ENCODE measurements at places on chromosomes 12 and 14.

DNA sequence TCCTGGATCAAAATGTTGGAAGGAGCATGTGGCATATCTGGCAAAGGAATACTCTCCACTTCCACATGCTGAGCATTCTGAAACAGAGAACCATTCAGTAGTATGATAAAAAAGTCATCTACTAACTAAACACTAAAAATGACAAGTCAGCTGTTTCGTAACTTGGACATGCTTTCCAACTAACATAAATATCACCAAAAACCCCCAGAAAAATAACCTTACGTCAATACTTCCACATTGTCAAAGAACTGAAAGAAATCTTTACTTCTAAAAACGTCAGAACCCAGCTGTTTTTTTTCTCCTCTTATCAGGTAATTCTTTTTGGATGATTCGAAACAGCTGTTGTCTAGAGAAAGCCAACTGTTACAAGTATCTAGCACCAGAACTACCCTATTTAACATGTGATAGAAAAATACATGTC lies 8.2 kb downstream of the WBP11 start:
- DNase-seq: no peak

GRCh38 chr14:44700694-44701093 lies 193.6 kb upstream of the FSCB start:
- DNase-seq: no peak

GRCh38 chr12:67649261-67649569 lies 670 bp downstream of the DYRK2 start:
- no peak for DNase-seq

DNA sequence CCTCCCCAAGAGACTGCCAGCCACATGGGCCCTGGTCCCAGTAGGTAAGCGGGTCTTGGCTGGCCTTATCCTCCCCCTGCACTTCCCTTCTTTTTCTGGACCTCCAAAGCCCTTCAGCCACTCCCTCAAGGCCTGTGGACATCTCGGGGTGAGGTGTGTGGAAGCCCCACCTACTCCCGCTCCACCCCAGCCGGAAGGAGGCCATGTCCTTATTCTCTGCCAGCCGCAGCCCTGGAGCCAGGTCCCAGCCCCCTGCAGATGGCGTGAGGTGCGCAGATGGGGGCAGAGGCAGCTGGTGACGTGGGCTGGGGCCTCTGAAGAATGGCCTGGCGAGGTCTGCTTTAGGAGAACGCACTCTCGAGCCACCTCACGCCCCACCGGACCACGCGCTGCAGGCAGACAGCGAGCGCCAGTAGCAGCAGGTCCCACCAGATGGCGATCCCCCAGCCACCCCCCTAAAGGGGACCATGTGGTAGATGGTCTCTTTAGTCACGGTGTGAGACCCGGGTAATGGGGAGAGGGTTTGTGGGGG lies 167.1 kb downstream of the TSPAN9 start:
- no peak for DNase-seq

DNA sequence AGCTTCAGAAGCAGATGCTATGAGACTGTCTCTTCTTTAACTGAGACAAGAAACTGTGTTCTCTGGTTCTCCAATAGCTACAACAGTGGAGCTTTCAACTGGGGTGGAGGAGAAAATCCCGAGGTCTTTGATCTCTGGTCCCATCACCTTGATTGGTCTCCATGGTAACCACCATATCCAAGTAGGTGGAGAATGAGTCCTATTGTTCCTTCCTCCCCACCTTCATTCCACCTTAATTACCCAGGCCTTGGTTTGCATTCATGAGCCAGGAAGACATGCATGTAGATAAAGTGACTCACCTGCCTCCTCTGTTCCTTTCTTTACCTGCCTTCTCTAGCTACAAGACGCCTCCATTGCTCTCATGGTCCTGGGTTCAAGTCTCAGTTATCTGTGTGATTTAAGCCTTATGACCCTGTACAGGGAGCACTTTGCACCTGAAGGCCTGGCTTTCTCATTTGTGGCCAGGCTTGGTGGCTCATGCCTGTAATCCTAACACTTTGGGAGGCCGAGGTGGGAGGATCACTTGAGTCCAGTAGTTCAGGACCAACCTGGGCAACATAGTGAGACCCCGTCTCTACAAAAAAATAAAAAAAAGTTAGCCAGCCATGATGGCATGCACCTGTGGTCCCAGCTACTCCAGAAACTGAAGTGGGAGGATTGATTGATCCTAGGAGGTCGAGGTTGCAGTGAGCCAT lies 157.7 kb upstream of the TBX3 start:
- DNase-seq: no peak

DNA sequence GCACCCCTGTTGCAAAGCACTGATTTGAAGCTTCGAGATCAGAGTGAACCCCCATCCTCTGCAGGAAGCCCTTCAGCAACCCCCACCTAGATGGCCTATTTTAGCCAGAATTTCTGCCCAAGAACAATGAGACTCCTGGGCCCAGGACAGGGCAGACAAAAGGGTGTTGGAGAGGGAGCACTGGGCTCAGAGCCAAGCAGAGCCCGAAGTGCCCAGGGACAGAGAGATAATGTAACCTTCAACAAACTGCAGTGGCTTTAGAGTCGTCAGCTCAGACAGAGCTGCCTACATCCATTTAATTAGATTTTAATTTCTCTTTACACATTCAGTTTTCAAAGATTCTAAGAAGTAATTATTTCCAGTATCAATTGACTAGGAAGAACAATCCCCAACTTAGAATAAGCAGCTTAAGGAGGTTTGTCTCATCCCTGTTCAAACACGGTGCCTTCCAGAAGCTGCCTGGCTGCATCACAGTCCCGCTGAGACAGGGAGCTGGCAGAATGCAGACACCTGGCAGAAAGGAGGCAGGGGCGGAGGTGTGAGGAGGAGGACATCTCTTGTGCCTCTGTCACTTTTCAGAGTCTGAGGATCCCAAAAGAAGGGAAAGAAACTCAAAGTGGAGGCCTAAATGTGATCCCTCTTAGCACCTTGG lies 504.9 kb upstream of the CCDC196 start:
- DNase-seq: no peak

DNA sequence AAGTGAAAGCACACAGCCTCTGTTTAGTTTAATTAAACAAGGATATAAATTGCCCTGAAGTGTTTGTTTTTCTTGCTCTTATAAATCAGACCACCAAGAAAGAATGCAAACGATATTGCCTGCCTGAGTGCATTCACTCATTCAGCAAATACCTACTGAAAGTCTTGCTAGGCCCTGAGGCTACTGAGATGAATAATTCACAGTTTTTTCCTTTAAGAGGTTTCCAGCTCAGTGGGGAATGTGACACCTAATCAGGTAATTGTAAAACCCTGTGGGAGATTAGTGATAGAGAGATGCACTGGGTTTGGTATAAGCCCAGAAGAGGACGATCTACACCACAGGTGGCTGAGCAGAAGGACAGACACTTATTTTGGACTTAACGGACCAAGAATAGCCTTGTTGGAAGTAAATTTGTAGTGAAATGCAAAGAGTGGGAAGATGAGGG lies 151.4 kb downstream of the SLC35F4 start:
- DNase-seq: no peak

DNA sequence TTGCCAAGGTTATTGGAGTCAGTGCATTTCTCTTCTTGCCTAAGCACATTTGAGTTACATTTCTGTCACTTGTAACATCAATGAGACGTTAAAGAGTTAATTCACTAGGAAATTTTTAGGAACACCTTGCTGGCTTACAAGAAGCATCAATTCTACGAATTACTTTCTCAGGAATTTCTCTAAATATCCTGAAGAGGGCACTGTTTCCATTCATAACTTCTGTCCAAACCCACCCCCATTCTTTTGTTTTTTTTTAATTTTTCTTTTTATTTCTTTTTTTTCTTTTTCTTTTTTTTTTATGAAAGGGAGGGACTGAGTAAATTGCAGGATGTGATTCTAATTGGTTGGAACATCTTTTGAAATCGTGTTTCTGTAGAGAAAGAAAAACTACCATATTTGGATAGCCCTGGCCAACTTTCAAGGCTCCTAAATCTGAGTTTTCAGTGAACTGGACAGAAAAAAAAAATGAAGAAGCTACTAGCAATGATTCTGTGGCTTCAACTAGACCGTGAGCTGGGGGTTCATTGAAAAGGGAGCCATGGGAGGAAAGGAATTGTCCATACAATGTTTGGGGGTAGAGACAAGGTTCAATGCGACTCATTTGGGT lies 285.3 kb downstream of the DAD1 start:
- DNase-seq: no peak

- DNase-seq: no peak
Observed at GRCh38 chr12:120328228-120328627, 649 bp upstream of the PLA2G1B start.

- DNase-seq: no peak
Observed at GRCh38 chr14:95490727-95491451, 25.6 kb downstream of the SYNE3 start.

GRCh38 chr12:9079082-9079481 lies 36.6 kb downstream of the A2M start:
- DNase-seq: no peak

GRCh38 chr12:49901026-49901425 lies 2.7 kb downstream of the FAIM2 start:
- no peak for DNase-seq

DNA sequence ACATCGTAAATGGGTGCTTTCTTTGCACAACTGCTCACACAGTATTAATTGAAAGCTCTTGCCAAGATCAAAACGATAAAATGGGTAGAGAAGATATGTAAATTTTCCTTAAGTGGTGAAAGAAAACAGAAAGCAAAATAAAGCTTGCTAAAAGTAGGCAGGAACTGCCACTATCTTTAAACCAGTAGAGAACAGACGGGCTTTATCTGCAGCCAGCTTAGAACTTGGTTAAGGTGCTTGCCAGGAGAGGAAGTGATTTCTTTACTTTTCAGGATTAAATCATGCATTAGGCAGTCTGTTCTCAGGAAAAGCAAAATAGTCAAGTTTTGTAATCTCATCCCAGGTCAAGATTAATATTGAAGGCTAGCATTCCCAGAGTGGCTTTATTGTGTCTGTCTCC lies 56.9 kb upstream of the CCDC175 start:
- no peak for DNase-seq

- no peak for DNase-seq
Observed at GRCh38 chr14:39318574-39318973, 84.9 kb downstream of the MIA2 start.

GRCh38 chr14:99667821-99668220 lies 16.3 kb upstream of the CYP46A1 start:
- DNase-seq: no peak

DNA sequence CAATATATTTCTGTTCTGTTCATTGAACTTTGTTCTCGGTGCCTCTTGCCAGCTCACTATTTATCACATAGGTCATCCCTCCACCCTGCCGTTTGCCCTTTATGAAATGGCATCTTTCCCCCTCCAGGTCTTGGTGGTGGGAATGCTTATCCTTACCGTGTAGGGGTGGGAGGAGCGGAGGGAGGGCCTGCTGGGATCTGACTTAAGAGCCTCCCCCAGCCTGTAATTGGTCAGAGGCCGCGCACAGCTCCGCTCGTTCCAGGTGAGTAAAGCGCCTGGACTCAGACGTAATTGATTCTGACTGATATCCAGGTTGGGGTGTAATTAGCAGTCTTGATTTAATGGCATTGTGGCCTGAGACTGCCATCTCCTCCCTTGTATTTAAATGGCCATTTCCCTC lies 185.3 kb downstream of the TSPAN9 start:
- DNase-seq: no peak

DNA sequence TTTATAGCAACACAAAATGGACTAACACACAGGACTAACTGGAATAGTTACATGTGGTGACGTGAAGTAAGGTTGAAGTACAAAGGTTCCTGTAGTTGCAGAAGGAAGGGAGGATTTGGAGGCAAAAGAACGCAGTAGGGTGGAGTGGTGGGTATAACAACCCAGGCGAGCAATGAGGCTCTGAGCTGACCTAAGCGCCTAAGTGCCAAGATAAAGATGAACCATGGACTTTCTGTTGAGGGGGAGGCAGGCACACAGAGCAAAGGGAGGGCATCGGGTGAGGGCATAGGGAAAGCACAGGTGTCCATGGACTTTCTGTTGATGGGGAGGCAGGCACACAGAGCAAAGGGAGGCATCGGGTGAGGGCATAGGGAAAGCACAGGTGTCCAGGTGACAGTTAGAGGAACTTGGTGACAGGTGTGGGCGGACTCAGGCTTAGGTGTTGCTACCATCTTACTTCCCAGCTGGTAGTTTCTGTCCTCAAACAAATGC lies 15.2 kb downstream of the SCNN1A start:
- DNase-seq: no peak

DNA sequence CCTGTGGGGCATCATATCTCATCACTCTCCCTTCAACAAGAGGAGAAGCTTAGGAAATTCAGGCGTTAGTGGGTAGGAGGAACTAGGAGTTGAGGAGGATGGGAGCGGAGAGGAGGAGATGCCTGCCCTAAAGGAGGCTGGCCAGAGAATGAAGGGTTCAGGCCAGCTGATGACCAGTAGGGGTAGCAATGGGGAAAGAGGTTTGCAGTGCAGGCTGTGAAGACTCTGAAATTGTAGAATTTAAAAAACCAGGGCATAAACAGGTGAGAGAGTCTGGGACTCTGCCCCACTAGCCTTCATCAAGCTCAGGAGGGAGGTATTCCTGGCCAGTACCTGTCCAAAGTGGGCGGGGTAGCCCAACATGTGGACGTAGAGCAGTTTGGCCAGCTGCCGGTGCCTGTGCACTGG lies 809 bp downstream of the AP1G2 start:
- DNase-seq: no peak

- peak; percentile 10 for DNase-seq
Observed at GRCh38 chr12:188910-189621, 24.9 kb downstream of the SLC6A12 start.

DNA sequence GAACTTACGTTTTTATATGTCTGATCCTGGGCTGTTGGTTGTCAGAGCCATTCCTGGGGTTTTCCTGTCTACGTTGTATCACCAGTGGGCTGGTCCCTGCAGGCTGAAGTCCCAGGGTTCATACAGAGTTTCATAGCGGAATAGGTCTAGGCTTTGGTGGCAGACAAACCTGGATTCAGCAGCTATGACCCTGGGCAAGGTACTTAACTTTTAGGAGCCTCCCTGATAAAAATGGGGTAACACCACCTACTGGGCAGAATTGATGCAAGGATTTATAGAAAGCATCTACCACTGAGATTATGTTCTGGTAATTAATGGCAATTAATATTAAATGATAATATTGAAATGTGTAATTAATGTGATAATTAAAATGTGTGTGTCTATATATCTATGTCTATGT lies 141.2 kb downstream of the SYNE2 start:
- peak; percentile 11 for DNase-seq

DNA sequence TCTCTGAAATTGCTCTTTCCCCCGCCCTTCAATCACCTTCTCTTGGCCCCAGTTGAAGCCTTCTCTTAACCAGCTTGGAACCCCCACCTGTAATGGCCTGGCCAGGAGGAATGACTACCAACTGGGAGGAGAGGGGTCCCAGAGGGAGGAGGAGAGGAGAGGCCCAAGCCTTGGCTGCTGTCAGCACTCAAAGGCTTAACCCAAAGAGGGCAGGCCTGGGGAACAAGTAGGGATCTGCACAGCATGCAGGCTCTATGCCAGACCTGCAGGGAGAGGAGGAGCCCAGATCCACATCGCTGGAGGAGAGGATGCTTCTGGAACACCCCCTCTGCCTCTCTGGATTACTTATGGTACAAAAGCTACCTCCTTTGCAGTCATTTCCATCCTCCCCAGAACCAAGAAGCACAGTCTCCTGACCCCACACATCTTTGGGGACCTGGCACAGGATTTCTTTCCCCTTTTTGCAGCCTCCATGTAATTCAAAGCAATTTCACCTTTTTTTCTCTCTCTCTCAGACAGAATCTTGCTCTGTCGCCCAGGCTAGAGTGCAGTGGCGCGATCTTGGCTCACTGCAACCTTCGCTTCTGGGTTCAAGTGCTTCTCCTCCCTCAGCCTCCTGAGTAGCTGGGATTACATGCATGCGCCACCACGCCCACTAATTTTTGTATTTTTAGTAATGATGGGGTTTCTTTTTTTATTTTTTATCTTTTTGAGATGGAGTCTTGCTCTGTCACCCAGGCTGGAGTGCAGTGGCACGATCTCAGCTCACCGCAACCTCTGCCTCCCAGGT lies 6.2 kb downstream of the RARG start:
- DNase-seq: no peak
